ENCODE measurements at places on chromosomes 12 and 14. TPM values are rescaled to one million over a fixed set of nuclear protein-coding genes. Genes with fewer than 3 reads are reported as not detected.

IFT43 gene
- 19.2 TPM for total RNA-seq

ZC2HC1C gene
- 2.3 TPM for total RNA-seq

RNU4-1 gene
- under 0.01 TPM for total RNA-seq

ARID2 gene
- 13.6 TPM for total RNA-seq

SLC25A3 gene
- 815 TPM for total RNA-seq

TMEM116 gene
- total RNA-seq: 13.3 TPM

GRIP1 gene
- total RNA-seq: 0.44 TPM

CCDC88C gene
- not detected for total RNA-seq

NEUROD4 gene
- not detected for total RNA-seq

KRT79 gene
- 0.72 TPM for total RNA-seq

TAS2R30 gene
- 9.2 TPM for total RNA-seq

NR4A1 gene
- 4.2 TPM for total RNA-seq

MAX gene
- total RNA-seq: 82.9 TPM

OAS1 gene
- total RNA-seq: 4.7 TPM

HOXC6 gene
- total RNA-seq: 4.8 TPM

SLC7A7 gene
- 26.5 TPM for total RNA-seq

RAD51AP1 gene
- 1.3 TPM for total RNA-seq

KRT72 gene
- not detected for total RNA-seq

PIK3C2G gene
- not detected for total RNA-seq

GPX2 gene
- not detected for total RNA-seq
